ENCODE measurements at places on chromosomes 6 and 20.

GRCh38 chr20:37958856-37959520 lies 56.1 kb downstream of the VSTM2L start:
- DNase-seq: no peak

GRCh38 chr6:168616816-168617765 lies 176.1 kb downstream of the SMOC2 start:
- DNase-seq: peak; percentile 35

- no peak for DNase-seq
Observed at GRCh38 chr20:42190084-42190483, 571.9 kb upstream of the CHD6 start.

DNA sequence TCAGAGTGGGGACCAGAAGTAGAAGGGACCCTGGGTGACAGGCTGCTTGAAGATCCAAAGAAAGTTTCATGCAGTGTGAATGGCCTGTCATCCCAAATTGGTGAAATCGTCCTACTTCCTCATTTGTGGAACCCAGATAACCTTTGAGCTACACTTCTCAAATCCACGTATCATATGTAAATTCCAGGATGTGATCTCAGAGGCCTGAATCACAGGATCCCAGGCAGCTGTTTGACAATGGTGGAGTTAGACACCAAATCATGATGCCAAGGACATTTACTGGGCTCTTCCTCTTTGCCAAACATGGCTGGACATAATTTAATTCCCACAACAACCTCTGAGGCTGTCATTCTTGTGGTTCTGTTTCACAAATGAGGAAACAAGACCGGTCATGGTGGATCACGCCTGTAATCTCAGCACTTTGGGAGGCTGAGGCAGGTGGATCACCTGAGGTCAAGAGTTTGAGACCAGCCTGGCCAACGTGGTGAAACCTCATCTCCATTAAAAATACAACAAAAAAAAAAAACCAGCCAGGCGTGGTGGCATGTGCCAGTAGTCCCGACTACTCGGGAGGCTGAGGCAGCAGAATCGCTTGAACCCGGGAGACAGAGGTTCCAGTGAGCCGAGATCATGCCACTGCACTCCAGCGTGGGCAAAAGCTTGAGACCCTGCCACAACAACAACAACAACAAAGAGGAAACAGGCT lies 39.9 kb upstream of the TTPAL start:
- no peak for DNase-seq

DNA sequence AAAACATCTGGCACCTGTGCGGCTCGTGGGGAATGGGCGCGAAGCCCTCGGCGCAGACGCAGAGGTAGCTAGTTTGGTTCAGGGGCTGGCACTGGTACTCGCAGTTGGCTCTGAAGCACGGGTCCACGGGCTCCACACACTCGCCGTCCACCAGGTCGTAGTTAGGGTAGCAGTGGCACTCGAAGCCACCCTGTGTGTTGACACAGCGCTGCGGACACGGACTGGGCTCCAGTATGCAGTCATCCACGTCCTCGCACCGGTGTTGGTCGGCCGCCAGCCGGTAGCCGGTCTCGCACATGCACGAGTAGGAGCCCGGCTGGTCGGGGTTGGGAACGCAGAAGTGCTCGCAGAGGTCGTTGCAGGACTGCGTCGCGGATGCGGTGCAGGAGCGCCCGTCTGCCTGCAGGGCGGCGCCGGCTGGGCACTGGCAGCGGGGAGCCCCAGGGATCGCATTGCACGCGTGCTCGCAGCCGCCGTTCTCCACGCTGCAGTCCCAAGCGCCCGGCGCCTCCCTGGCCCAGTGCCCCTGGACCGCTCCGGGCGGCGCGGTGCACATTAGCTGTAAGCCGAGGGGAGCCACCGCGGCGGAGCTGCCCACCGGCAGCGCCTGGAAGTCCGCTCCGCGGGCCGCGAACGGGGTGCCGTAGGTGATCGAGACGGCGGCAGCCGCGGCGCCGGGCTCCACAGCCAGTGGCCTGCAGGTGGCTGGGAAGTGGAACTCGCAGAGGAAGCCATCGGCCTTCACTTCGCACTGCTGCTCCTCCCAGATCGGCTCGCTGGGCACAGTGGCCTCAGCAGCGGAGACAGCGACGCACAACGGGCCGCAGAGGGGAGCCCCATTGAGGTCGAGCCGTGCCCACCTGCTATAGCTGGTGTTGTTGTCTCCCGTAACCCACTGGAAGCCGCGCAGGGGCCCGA lies 930 bp downstream of the THBD start:
- DNase-seq: no peak

DNA sequence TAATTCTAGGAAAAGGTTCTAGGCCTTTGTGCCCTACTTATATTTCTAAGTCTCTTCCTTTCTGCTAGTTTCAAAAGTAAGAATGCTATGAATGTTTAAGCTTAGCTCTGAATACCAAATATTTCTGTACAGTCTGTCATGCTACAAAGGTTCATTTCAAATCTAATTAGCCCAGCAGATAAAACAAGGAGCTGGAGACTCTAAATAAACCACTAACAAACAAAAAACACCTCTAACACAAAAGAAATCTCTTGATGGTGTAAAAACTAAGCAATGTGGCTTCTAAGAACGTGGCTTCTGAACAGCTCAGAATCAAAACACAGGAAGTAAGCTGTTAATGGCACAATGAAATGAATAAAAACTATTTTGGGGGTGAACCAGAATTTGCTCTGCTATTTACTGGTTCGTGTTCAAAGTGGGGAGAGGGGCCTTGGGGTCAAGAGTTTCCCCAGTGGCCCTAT lies 198.3 kb downstream of the BCAS1 start:
- DNase-seq: no peak

DNA sequence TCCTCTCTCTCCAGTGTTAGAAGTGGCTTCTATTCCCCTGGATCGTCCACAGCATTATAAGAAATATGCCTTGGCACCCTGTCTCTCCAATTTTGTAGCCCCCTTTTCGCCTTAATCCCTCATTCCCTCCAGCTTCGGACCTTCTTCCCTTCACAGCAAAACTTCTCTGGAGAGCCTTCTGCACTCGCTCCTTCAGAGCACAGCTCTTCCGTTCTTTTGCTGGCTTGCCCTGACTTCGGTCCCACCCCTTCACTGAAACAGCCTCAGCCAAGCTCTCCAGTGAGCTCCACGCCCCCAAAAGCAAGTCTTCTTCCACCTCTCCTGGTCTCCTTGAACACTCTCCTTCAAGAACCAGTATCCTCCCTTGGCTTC lies 134.7 kb upstream of the RNF24 start:
- no peak for DNase-seq

All from HTR-8/SVneo (cell line).